ENCODE measurements at places on chromosomes 3 and 15.

DNA sequence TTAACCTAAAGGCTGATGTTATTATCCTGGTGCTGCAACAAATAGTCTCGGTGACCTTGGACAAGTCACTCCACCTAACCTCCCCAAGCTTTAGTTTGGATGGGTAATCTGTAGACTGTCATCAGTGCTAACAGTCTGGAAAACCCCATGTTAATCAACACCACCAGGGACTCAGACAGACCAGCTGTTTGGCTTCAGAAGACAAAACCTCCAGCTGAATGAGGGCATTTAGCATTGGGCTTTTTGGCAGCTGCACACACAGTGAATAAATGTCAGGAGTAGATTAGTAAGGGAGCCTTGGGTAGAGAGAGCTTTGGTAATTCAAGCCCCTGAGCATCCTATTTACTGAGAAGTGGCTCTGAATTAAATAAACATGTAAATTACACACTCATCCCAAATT is 24.9 kb upstream of the C3orf80 start:
- DNase-seq: no peak

- no peak for DNase-seq
Measured at GRCh38 chr15:49645277-49645676, 24.4 kb downstream of the DTWD1 start.

- DNase-seq: no peak
Measured at GRCh38 chr3:57161915-57162314, 3.2 kb downstream of the IL17RD start.

GRCh38 chr15:69508659-69509058 is 56.0 kb downstream of the RPLP1 start:
- no peak for DNase-seq

DNA sequence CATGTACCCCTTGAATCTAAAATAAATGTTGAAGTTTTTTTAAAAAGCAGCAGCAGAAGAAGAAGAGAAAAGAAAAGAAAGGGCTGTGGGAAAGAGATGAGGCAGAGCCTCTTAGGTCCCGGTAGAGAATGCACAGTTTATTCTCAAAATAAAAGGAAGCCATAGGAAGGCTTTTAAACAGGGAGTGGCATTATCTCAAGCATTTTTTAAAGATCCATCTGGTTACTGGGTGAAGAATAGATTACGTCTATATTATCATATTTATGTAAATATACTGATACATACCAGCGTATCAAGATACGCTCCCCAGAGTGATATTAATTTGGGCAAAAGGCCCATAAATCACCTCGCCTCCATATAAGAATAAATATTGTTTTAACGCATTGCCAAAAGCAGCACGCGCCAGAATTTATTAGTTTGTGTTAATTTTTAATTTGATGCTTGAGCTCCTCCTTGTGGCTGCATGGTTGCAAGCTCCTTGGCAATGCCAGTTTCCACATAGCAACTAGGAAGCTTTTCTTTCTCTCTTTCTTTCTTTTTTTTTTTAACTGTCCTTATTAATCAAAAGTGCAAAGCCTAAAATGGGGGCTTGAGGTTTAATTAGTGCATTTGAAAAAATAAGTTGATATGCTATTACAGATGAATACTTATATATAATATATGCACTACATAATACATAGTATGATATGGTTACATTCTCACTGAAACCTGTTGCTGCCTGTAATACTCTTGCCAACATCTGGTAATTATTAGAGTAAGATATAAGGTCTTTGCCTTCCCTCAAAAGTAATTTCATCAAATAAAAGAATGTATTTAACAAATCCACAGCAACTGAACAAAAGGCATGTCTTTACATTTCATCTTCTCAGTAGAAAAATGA is 242.8 kb upstream of the UBE2E2 start:
- no peak for DNase-seq

DNA sequence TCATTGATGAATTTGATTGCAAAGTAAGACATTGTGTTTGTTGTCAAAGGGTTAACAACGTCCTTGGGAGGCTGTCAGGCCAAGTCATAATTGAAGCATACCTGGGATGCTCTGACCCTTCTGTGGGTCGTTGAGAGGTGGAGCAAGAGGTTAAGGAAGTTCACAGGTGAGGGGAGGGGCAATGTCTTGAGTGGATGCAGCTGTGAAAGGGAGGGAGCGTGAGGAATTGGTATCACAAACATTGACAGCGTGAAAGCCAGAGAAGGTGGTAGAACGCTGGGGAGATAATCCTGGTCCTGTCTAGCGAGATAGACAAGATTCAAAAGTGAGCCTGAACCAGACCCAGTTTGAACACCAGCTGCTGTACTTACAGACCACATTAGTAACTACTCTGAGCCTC is 79.4 kb downstream of the HES1 start:
- DNase-seq: no peak

DNA sequence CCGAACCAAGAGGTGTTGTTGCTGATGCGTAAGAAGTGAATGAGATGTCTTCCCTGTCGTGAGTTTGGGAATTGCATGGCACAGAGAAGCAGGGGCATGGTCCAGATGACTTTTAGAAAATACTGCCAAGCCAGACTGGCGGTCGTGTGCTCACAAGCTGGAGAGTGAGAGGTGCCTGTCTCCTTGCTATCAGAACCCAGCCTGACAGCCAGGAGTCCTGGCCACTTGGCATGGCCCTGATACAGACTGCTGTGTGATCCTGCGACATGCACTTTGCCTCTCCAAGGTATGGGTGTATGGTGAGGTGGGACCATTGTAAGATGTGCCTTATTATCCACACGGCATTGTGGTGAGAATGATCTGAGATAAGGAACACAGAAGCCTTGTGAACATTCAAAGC is 93.0 kb downstream of the SMAD3 start:
- DNase-seq: no peak

DNA sequence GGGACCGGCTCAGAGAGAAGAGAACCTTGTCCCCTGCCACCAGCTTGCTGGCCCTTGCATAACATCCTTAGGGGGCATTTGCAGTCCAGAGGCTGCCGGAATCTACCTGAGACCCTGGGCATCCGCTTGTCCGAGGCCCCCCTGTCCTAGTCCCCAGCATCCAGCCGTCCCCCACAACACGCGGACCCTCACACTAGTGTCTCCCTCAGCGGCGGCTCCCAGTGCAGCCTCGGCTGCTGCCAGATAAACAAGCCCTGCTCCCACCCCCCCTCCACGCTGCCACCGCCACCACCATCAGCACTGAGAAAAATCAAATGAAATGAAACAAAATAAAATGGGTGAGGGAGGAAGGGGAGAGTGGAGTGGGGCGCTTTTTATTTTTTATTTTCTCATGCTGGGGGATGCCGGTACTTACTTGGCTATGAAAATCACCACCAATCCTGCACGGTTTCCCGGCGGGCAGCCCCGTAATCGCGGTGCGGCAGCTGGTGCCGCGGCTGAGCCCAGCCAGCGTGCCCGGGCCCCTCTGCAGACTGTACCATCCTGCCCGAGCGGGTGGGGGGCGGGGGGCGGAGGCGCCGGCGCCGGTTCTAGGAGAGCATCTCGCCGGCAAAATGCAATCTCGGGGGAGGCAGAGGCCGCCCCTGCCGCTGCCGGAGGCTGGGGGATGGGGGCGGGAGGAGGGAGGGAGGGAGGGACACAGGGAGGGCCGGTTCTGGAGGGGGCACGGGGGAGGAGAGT is at the start of gene ATP2B2:
TSS of gene ATP2B2 (minus strand) at position 537 of the 741 bp plus-strand sequence. CDS start 56,043 bp downstream, outside the sequence.
- no peak for DNase-seq

GRCh38 chr3:12741209-12741608 is 17.9 kb downstream of the TMEM40 start:
- peak; percentile 6 for DNase-seq

GRCh38 chr15:75140080-75140879 is 61.4 kb upstream of the C15orf39 start:
- no peak for DNase-seq

DNA sequence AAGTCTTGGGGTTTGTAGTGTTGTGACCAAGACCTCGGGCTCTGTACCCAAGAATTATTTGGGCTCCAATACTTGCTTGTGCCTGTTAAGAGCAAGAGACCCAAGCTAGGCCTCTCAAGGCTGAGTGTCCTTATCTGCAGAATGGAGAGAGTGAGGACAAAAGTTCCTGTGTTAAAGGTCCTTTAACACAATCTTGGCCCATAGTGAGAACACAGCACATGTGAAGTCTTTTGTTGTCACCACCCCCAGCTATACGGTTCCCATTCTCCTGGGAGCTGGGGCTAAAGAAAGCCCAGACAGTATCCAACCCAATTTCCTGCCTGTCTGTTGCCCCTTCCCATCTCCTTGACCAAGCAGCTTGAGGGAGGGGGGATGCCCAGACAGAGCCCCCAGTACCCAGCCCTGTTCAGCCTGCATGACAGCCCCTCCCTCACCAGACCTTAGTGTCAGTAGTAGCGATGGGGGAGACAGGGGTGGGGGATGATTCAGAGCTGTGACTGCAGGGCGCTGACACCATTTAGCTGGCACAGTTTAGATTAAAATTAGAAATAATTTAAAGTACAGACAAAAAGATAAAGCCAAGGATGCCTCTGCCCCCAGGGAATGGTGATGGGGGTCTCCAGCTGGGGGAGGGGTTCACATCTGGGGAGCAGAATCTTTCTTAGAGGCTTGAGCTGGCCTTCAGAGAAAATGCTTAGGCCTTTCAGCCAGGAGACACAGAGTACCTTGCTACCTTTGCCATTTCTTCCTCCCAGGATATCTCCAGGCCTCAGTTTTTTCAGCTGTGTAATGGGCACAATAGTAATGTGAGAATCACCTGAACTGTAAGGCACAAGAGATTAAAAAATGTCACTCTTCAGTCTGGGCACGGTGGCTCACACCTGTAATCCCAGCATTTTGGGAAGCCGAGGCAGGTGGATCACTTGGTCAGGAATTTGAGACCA is 2.7 kb downstream of the PRKCD start:
- no peak for DNase-seq

DNA sequence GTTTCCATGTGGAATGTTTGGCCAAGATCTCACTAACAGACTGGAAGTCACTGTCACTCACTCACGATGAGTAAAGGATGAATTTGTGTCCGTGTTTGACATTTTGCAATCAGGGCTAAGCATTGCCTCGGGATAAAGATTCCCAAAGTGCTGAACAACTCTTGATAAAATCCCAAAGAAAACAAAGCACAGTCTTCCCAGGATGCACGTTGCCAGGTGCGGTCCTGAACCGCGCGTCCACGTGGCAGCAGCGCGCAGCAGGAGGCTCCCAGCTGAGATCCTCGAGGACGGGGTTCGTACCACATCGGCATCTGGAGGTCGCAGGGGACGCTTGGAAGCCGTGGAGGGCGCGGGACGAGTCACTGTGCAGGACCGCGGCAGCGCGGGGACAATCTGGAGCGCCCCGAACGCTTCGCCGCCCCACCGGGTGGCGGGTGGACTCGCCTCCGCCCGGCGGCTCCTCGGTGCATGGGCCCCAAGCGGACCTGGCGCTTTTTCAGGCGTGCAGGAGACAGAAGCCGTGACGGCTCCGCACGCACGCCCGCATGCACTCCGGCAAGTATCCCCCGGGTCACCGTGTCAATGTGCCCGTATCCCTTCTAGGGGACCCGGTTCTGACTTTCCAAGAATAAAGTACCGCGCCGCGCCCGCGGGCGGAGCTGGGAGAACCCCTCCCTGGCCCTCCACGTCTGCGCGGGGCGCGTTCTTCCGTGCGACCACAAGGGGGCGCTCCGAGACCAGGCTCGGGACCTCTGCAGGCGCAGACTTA is 17.7 kb downstream of the CPN2 start:
- DNase-seq: no peak

GRCh38 chr15:100703032-100703578 is 100.7 kb downstream of the ASB7 start:
- DNase-seq: no peak

GRCh38 chr15:44918136-44918535 is 38.4 kb upstream of the TERB2 start:
- DNase-seq: no peak

DNA sequence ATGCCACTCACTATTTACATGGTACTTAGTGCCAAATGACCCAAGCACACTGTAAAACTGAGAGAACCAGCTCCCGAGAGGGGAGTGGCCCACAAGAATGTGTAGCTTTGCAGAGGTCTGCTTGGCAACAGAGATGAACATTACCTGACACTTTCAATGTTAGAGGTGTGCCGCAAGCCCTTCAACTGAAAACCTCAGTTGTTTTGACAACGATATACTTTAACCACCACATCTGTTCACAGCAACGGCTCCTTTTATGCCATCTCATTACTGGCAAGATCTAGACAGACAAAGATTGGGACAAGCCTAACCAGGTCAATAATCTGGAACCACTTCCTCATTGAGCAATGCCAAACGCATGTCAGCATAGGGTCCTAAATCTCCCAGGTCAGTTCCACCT is 23.7 kb downstream of the NEK10 start:
- DNase-seq: no peak

GRCh38 chr3:131912255-131912654 is 122.6 kb downstream of the CPNE4 start:
- no peak for DNase-seq

DNA sequence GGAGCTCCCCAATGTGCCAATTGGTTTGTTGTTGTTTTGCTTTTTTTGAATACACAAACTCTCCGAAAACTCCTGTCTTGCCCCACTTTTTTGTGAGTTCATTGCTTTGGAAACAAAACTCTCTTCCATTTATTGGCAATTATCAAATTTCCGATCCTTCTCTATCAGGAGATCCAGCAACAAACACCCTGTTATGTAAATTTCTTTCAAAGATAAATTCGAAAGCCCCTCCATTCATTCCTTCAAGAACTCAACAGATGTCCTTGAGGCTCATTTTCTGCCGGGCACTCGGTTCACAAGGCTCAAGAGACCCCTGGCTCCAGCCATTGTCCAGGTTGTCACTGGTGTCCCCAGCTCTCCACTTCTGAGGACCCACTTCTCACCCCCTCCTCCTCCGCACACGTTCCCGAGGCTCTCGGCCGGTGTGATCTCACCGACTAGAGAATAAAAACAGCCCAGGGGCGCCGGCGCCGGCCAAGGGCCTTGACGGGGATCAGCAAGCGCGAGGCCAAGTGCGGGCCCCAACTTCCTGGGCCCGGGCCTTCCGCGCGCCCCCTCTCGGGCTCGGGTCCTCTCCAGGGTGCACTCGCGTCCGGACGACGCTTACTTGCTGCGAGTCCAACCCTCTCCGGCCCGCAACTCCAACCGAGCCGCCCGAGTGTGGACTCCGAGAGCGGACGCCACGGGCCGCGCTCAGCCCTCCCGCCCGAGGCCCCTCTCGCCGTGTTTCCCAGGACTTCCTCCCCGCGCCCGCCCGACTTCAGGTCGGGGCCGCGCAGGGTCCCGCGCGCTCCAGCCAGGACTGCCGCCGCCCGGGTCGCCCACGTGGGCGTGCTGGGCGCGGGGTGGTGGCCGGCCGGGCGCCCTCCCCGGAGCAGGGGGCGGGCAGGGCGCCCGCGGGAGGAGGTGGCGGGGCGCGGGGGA is 533 bp upstream of the SMAD3 start:
- DNase-seq: peak; percentile 2

GRCh38 chr3:187072511-187072910 is 66.8 kb downstream of the RPL39L start:
- DNase-seq: no peak

GRCh38 chr3:127629467-127630403 is 750 bp downstream of the PODXL2 start:
- peak; percentile 20 for DNase-seq

- no peak for DNase-seq
Measured at GRCh38 chr3:8492744-8493511, 8.7 kb upstream of the LMCD1 start.

DNA sequence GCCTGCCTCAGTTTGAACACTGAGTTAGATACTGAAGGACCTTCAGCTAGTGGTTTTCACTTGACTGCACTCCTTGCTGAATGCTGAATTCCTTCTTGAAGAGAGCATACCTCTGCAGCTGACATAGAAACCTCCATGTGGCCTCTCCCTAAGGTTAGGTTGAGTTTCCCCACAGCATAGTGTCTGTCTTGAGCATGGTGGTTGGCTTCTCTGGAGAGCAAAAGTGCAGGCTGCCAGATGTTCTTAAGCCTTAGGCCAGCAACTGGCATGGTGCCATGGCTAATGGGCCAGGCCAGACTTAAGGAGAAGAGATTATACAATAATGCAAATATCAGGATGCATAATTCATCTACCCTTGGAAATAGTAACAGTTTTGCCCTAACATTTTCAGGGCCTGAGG is 545.6 kb upstream of the ZNF385D start:
- DNase-seq: no peak

Data from DMS79 (cell line).